Naive B cell (primary cell): ENCODE measurements at places on chromosomes 5 and 9. TPM values are rescaled to one million over a fixed set of nuclear protein-coding genes. Genes with fewer than 3 reads are reported as not detected.

GRCh38 chr5:173114536-173114935, 29.8 kb upstream of the BNIP1 start:
- DNase-seq: no peak
- H3K4me1 ChIP-seq: peaks cover 2% of the 10 kb centered on the region
- no peaks in the 10 kb centered on the region for H3K27me3 ChIP-seq
- no peak overlapping the region for H3K27ac ChIP-seq
- no peak overlapping the region for H3K4me3 ChIP-seq

GRCh38 chr5:155258161-155258560, 244.6 kb downstream of the KIF4B start:
- no peak overlapping the region for H3K4me3 ChIP-seq
- H3K36me3 ChIP-seq: no peaks in the 10 kb centered on the region
- no peaks in the 10 kb centered on the region for H3K4me1 ChIP-seq
- no peak for DNase-seq

GRCh38 chr5:155546075-155546474, 532.5 kb downstream of the KIF4B start:
- no peaks in the 10 kb centered on the region for H3K4me1 ChIP-seq
- DNase-seq: no peak
- no peak overlapping the region for H3K4me3 ChIP-seq
- H3K27ac ChIP-seq: no peak overlapping the region
- no peaks in the 10 kb centered on the region for H3K27me3 ChIP-seq

DNA sequence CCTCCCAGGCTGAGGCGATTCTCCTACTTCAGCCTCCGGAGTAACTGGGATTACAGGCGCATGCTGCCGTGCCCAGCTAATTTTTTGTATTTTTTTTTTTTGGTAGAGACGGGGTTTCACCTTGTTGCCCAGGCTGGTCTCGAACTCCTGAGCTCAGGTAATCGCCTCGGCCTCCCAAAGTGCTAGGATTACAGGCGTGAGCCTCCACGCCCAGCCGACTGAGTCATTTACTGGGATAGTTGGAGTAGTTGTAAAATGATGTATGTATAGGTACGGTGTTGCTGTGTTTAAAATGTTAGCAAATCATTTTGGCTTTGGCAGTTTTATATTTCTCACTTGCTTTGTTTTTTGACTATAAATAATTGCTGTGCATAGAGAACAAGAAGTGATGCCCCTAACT, 209.4 kb downstream of the ADAMTSL1 start:
- no peak for DNase-seq
- no peak overlapping the region for H3K4me3 ChIP-seq
- H3K36me3 ChIP-seq: no peaks in the 10 kb centered on the region
- H3K27me3 ChIP-seq: no peaks in the 10 kb centered on the region
- no peaks in the 10 kb centered on the region for H3K4me1 ChIP-seq

DNA sequence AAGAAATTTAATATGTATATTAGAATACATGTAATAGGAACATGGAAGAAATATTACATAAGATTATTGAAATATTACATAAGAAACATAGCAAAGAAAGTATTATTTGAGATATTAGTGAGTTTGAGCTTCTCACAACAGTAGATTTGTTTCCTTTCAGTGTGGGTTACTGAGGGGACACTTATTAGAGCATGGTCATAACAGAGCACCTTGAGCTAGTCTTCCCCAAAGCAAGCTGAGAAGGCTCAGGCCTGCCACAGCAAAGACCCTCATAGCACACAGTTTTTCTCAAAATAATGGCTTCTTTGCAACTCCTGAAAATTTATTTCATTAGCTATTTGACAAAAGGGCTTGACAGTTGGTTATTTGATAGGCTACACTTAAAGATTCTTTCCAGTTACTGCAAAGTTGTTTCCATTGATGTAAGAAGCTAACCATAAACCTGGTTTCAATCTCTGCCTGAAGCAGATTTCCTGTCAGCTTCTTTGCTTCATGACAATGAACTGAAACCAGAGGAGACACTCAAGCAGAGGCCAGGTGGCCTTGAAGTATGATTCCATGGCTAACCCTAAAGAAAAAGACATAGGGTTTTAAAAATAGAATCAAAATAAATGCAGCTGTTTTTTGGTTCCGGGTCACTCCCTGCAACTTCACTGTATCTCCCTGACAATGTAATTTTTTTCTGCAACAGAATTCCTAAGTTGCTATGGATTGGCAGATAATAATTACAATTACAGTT, 68.6 kb downstream of the ERMP1 start:
- DNase-seq: no peak
- H3K27me3 ChIP-seq: no peaks in the 10 kb centered on the region
- peaks cover 12% of the 10 kb centered on the region for H3K4me1 ChIP-seq
- H3K4me3 ChIP-seq: no peak overlapping the region

GRCh38 chr5:112467485-112467884, 48.4 kb upstream of the EPB41L4A start:
- no peak overlapping the region for H3K4me3 ChIP-seq
- no peak for DNase-seq
- H3K27me3 ChIP-seq: peaks cover 37% of the 10 kb centered on the region
- H3K36me3 ChIP-seq: peaks cover 7% of the 10 kb centered on the region
- no peaks in the 10 kb centered on the region for H3K4me1 ChIP-seq

GRCh38 chr5:82786748-82787147, 290.4 kb downstream of the TMEM167A start:
- no peak overlapping the region for H3K4me3 ChIP-seq
- no peak for DNase-seq
- H3K27me3 ChIP-seq: no peaks in the 10 kb centered on the region
- H3K4me1 ChIP-seq: no peaks in the 10 kb centered on the region
- H3K27ac ChIP-seq: no peak overlapping the region

- peaks cover 12% of the 10 kb centered on the region for H3K4me1 ChIP-seq
- H3K27me3 ChIP-seq: no peaks in the 10 kb centered on the region
- DNase-seq: no peak
- no peak overlapping the region for H3K27ac ChIP-seq
- H3K36me3 ChIP-seq: peaks cover 15% of the 10 kb centered on the region
- H3K4me3 ChIP-seq: no peak overlapping the region
These were observed 87.0 kb downstream of the SLF1 start for GRCh38 chr5:94705427-94705826.

DNA sequence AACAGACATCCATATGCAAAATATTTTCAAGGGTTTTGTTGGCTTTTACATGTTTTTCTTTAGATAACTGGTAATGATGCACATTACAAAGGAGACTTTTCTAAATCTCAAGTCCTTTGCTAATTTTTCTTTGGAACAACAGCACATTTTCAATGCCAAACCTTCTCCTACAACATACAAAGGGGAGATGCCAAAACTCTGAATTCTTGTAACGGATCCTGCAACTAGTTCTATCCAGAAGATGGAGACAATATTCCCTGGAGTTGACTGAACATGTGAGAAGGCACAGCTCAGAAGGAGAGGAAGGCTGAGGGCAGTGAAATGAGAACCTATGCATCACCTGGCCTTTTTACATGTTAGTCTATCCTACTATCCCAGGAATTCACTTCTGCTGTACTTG, 21.0 kb downstream of the DNAJA1 start:
- peaks cover 17% of the 10 kb centered on the region for H3K4me1 ChIP-seq
- no peak overlapping the region for H3K27ac ChIP-seq
- peak overlapping the region; percentile 24 for H3K4me3 ChIP-seq

DNA sequence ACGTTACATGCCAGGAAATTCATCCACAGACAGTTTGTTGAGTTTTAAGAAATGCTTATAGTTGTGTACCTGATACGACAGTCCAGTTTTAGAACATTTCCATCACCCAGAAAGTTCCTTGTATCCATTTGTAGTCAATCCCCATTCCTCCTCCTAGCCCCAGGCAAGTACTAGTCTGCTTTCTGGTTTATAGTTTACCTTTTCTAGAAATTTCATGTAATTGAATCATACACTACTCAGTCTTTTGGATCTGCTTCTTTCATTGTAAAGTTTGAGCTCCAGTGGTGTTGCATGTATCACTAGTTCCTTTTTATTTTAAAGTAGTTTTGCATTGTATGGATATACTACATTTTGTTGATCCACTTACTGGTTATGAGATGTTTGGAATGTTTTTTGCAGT, 291.2 kb downstream of the AOPEP start:
- peaks cover 20% of the 10 kb centered on the region for H3K36me3 ChIP-seq
- no peaks in the 10 kb centered on the region for H3K27me3 ChIP-seq
- DNase-seq: no peak
- no peaks in the 10 kb centered on the region for H3K4me1 ChIP-seq

DNA sequence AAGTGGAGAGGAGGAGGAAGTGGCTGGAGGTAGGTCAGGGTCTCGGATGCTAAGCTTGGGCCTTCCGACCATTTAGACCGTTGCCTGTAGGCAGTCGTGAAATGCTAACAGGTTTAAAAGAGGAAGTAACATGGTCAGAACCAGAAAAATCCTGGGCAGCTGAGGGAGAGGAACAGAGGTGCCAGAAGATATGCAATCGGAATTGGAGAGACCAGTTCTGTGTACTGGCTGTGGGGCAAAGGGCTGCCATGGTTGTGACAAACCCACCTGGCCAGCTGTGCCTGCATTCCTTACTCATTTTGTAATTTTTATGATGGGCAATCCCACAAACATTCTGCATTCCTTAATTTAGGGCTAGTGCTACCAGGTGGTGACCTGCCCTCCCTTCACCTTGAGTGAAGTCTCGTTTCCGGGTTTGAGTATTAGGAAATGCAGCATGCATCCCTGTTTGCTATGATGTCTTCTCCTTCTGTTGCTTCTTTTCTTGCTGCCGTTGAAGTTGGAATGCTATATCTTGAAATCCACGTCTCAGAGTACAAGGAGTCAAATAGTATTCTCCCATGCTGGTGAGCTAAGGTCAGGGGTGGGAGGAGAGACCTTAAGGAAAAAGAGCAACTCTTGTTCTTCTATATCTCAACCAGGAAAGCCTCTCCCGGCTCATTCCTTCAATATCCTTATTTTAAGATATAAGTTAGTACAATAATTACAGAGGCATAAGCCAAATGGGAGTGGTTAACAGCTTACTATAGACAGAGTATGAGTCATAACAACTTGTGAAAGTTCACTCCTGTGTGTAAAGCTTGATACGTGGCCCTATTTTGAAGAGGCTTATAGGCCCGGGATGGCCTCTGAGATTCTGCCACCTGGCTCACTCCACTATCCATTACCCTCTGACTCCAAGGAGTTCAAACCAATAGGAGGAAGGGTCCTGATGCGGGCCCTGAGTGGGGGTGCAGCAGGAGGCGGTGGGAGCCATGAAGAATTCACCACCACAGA, 37.0 kb downstream of the B4GALT1 start:
- peak; percentile 46 for DNase-seq
- H3K36me3 ChIP-seq: peaks cover 7% of the 10 kb centered on the region
- H3K4me1 ChIP-seq: peaks cover 85% of the 10 kb centered on the region
- no peaks in the 10 kb centered on the region for H3K27me3 ChIP-seq
- H3K4me3 ChIP-seq: peak overlapping the region; percentile 73

GRCh38 chr5:152623951-152624350, 218.9 kb upstream of the NMUR2 start:
- no peaks in the 10 kb centered on the region for H3K36me3 ChIP-seq
- no peak overlapping the region for H3K27ac ChIP-seq
- no peaks in the 10 kb centered on the region for H3K27me3 ChIP-seq
- DNase-seq: no peak

DNA sequence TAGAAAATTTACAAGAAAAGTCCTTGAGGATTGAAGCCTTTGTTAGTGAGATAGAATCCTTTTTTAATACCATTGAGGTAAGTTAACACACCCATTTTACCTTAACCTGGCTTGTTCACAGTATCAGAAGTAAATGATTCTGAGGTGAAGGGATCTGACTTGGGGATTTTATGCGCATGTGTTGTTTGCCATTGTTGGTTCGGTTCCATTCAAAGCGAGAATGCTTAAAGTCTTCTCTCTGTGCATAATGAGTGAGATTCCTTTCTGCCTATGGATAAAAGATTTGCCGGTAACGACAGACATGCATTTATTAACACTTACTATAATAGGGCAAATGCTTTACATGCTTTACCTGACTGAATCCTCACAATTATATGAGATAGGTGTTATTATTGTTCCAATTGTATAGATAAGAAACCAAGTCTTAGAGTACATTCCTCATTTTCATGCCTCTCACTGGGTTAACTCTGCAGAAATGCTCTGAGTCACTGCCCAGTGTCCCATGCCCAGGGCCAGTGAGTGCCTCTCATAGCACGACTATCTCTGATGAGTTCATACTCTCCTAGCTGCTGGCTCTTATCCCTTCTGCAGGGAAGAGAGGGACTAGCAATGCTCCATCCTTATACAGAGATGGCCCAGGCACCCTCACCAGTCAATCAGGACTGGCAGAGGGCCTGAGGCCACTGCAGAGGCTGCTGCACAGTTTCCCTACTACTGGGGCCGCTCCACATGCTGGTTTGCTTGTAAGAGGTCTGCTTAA, 54.4 kb downstream of the CMYA5 start:
- DNase-seq: no peak
- no peaks in the 10 kb centered on the region for H3K36me3 ChIP-seq
- peaks cover 4% of the 10 kb centered on the region for H3K27me3 ChIP-seq
- no peaks in the 10 kb centered on the region for H3K4me1 ChIP-seq
- H3K4me3 ChIP-seq: no peak overlapping the region

GRCh38 chr9:4855841-4856240, 63.1 kb downstream of the RCL1 start:
- H3K27me3 ChIP-seq: no peaks in the 10 kb centered on the region
- no peak for DNase-seq
- no peak overlapping the region for H3K4me3 ChIP-seq
- peaks cover 40% of the 10 kb centered on the region for H3K36me3 ChIP-seq
- no peak overlapping the region for H3K27ac ChIP-seq

GRCh38 chr9:32434892-32435291, 50.4 kb downstream of the ACO1 start:
- H3K27ac ChIP-seq: no peak overlapping the region
- DNase-seq: no peak
- no peak overlapping the region for H3K4me3 ChIP-seq
- no peaks in the 10 kb centered on the region for H3K36me3 ChIP-seq
- H3K4me1 ChIP-seq: no peaks in the 10 kb centered on the region

DNA sequence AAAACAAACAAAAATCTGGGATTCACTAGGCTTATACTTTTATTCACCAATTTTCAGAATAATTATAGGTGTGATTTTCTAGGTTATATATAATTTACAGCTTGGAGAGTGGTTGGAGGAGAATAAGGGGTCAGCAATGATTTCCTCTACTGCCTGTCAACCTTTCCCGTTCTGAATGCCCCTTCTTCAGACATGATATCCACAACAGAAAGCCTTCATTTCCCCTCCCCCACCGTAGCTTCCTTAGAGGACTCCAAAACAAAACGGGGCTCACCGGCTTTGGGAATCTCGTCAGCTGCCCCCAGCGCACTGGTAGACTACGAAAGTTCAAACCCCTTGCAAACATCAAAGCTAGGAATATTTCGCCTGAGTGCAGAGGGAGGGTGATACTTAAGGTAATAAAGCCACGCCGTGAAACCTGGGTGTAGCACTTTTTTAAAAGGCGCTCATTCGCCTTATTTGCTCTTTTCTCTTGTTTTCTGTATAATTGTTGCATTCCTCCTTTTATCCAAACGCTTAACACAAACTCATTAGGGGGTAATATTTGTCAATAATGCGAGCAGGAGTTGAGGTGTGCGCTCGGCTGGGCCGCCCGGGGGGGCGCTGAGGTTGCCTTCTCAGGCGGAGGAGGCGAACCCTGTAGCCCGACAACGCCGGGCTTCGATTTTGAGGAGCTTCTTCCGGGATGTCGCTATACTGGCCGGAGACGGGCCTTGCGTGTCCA, 2.4 kb downstream of the OTP start:
- DNase-seq: no peak
- H3K27ac ChIP-seq: no peak overlapping the region
- H3K27me3 ChIP-seq: peaks cover 59% of the 10 kb centered on the region
- peaks cover 22% of the 10 kb centered on the region for H3K36me3 ChIP-seq
- H3K4me3 ChIP-seq: no peak overlapping the region

Gene GPR150
- polyA plus RNA-seq: 0.71 TPM

Gene RNF183
- polyA plus RNA-seq: not detected

Gene ZNF462
- polyA plus RNA-seq: not detected

Gene SYK
- polyA plus RNA-seq: 251 TPM

Gene FBLL1
- not detected for polyA plus RNA-seq
